ENCODE measurements at places on chromosomes 2 and 18.

GRCh38 chr2:181552808-181553207 lies 95.6 kb downstream of the ITGA4 start:
- DNase-seq, result no peak

- no peak for DNase-seq
These were observed 664.9 kb downstream of the KCNJ3 start for GRCh38 chr2:155363349-155363888.

DNA sequence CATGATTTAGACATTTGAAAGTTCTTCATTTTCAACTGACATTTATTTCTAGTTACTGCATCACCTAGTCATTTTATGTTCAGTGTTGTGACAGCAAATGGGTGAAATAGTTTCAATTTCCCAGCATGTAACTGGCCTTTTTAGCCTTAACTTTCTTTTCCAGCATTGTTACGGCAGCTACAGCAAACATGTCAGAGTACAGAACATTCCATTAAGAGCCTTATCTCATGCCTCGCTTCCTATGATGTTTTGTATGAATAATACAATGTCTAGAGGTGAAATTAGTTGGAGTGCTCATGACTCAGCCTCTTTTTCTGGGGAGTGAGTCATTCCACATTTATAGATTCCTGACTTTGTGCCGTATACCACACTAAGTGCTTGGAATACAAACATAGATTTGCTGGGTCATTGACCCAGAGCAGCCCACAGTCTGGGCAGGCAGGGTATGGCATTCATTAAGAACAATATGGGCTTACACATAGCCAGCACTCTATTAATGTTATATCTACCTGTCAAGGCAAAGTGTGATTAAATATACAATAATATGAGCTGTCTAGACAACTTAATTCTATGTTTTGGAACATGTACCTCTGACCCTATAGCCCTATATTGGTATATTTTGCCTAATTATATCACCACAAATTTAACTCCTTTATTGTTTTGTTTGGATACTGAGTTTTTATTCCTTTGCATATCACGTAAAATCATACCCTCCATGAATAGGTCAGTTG lies 72.2 kb downstream of the MAP2 start:
- no peak for DNase-seq

GRCh38 chr2:206535260-206535986 lies 92.1 kb downstream of the ADAM23 start:
- DNase-seq, result no peak

GRCh38 chr2:186637497-186637800 lies 47.6 kb downstream of the ITGAV start:
- DNase-seq, result no peak

- no peak for DNase-seq
These were observed 54.8 kb upstream of the CCDC178 start for GRCh38 chr18:33495278-33495677.

Data from stimulated activated CD8-positive, alpha-beta memory T cell treated with anti-CD3 and anti-CD28 coated beads, Interleukin-15, amount 100 ng/mL, for 4 hours (primary cell).